ENCODE measurements at places on chromosomes 7 and 10. TPM values are rescaled to one million over a fixed set of nuclear protein-coding genes. Genes with fewer than 3 reads are reported as not detected.

The TMEM140 gene
- 0.27 TPM for total RNA-seq

The REEP3 gene
- total RNA-seq: 44.6 TPM

The PTPRN2 gene
- total RNA-seq: not detected

DNA sequence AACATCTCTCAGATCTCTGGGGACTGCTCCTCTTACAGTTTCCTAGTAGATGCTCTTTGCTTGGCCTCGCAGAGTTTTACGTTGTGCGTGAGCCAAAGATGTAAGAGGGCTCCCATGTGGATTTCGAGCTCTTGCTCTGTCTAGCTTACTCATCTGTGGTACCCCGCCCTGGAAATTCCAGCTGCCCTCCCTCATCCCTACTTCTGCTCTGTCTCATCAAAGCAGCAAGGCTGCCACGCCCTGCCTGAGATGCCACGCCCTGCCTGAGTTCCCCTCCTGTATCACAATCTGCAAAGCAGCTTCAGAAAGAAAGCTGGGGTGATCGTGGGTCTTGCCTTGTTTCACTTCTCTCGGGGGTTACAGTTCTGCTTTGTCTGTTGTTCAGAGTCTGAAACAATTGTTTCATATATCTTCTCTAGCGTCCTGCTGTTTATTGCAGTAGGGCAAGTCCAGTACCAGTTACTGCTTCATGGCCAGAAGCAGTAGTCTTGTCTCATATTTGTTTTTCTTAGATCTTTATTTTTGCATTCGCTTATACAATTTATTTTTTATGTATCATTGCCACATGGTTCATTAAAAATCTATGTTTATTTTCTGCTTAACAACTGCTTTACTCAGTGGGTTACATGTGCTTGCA, 36.1 kb upstream of the CCNY start:
- DNase-seq: peak; percentile 62

GRCh38 chr10:6036861-6037321, 25.3 kb downstream of the IL2RA start:
- no peak for DNase-seq

DNA sequence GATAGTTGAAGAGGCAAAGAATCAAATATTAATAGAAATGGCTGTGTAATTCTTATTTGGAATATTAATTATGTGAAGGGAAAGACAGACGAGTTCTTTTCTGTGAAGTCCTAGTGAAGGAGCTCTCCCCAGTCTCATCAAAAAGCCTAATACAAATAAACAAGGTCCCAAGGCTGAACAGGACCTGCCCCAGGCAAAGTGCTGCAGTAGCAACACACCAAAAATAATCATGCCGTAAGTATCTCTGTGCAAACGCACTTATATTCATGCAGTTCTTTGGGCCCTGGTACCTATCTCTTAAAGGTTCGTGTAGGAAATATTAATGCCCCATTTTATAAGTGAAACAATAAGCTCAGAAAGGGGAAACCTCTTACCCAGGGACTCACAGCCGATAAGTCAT, 12.2 kb upstream of the CHST15 start:
- no peak for DNase-seq

DNA sequence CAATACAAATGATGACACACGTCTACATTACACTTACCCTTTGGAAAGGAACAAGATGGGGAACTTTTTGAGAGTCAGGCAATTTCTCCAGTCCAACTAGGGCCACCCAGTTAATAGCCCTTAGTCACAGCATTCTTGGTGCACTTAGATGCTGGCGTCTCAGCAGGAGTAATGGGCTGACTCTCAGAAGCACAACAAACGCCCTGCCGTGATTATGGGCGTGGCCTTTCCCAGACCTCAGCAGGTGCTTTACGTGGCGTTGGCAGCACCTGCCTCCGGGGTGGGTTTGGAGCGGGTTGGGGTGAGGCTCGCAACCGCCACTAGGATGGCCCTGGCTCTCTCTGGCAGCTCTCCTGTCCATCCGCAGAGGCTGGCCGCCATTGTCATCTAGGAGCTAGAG, 147.6 kb upstream of the SHH start:
- no peak for DNase-seq

- DNase-seq: peak; percentile 97
Measured at GRCh38 chr7:132402751-132403245, 173.5 kb downstream of the PLXNA4 start.

Measured in astrocyte (in vitro differentiated cells and primary cell).